Left forelimb (tissue), 1 donor: ENCODE measurements at places on chromosomes 7 and 10.
A peak's percentile ranks its signal among the peaks of the same experiment; 100 is the strongest.

GRCh38 chr7:90613088-90613498, 17.0 kb downstream of the CDK14 start:
- no peak for DNase-seq

- DNase-seq, result no peak
Measured at GRCh38 chr10:12419262-12419847, 70.0 kb downstream of the CAMK1D start.

DNA sequence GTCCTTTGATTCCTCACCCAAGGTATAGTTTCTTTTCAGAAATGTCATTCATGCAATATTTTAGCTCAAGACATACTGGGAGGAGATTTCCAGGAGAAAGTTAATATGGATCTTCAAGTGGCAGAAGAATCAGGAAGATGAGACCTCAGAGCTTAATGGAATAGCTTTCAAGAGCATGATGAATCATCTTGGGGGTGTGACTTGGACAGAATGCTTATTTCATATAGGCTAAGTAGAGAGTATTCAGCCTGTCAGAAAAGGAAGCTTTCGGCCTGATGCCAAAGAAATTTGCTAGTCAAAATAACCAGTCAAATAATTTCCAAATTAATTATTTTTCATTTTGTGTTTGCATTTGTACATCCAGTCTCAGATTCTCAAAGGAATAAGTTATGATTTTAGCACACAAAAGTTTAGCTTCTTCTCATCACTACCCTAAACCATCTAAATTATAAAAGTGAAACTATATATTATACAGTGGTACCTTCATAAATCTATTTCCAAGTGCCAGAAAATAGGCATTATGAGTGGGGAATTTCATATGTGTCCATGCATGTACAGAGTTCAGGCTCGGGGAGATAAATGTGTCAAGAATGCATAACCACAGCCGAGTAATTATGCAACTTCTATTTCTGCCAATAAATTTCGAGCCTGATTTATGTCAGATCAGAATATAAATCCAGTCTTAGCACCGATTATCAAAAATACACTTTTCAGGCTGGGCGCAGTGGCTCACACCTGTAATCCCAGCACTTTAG, 27.3 kb upstream of the CALD1 start:
- DNase-seq, result no peak

DNA sequence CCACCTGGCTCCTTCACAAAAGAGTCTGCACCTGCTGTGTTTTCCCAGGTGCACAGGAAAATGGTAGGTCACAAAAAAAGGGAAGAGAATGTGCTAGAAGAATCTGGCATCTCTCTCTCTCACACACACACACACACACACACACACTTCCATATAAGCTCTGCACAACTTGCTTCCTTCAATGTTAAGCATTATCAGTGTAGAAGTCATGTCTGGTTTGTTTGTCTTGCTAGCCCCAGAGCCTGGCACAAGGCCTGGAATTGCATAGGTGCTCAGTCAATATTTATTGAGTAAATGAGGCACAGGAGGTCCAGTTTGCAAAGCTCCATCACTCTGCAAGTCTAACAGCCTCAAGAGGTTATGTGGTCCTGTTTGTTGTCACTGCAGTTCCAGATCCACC, 867.3 kb upstream of the AUTS2 start:
- no peak for DNase-seq

DNA sequence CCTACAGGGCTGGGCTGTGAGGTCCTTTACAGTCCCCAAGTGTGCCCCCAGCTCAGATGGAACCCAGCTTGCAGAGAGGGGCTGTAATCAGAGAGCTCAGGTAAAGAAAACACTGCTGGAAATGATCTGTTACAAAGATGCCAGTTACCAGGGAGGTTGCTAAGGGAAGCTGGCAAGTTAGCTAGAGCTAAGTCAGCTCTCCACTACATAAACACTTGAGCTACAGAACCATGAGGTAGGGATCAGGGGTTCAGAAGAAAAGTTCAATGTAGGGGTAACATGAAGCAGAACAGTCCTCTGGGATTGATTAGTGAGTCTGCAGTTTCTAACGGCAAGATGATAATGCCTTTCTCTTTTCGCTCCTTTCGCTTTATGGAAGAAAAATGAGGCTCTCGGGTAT, 53.1 kb upstream of the TM9SF3 start:
- no peak for DNase-seq

DNA sequence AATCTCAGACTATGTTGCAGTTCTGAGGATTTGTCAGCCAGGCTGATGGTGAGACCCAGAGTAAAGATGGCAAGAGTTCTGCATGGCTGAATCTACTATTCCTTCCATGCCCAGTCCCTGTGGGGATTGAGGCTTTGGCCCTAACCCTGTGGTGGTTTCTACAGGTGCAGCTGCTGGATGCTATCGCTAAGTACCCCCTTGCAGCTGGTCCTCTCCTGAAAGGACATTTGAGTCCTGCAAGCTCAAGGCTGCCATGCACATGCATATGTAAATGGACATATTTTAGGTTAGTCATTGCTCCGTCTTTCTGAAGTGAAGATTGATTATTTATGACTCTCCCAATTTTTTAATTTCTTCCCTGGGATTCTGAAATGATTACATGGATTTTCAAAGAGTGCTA, 1122.2 kb upstream of the CELF2 start:
- no peak for DNase-seq

DNA sequence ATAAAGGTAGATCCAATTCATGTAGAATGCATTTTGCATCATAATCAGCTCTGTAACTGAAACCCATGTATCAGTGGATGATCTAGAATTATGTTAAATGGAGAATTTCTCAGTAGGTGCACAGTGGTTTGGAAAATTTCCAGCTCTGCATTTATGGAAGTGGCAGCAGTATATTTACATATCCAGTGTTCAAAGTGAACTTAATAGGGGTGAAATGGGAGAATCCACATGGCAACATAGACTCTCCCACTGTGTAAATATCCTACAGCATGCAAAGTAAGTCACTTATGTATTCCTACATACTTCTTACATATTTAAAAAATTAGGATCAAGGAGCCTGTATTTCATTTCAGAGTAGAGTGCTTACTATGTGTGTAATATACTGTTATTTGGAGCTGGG, 35.3 kb downstream of the CDC14C start:
- no peak for DNase-seq

GRCh38 chr10:633279-634245, 55.9 kb downstream of the DIP2C start:
- DNase-seq, result no peak

DNA sequence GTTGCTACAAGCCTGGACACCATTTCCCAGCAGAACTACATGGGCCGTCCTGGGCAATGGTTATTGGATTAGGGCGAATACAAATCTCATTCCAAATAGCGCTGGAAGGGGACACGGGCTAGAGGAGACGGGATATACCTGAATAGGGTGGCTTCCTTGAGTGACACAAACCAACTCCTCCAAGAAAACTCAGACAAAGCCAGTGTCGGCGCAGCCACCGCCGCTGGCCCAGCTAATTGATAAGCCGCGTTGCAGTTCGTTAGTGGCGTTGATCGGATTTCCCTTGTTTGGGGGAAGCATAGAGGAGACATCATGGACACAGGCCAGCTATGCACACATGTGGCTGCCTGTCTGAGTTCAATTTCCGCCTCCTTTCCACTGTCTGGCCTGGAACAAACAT, 55.7 kb downstream of the EBF3 start:
- DNase-seq, result no peak

GRCh38 chr10:44935966-44936295, 23.7 kb upstream of the RASSF4 start:
- no peak for DNase-seq

DNA sequence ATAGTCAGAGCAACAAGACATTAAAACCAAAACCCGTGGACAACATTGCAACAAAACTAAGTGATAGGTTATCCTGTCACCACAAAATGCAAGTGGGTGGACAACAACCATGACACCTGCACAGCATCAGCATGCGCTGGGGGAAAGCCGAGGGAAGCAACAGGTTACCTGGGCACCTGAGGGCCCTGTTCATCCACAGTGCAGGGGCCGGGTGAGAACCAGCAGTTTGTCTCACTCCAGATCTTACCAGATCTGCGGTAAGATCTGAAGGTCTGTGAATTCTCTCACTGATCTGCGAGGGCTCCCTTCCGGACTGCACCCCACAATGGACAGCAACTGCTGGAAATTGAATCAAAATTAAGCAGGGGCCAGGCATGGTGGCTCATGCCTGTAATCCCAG, 30.5 kb upstream of the GRID1 start:
- DNase-seq, result no peak

DNA sequence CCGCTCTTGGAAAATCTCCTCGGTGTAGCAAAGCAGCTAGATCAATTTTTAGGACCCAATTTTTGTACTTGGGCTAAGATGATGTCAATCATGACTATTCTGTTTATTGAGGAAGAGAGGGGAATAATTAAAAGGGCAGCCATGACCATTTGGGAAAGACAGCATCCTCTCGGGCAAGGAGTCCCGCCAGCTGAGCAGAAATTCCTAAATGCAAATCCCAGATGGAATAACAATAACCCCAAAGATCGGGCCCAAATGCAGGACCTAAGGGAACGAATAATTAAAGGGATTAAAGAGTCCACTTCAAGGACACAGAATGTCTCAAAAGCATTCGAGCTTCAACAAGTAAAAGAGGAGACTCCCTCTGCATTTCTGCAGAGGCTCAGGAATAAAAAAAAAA, 18.7 kb downstream of the COL17A1 start:
- peak; percentile 14 for DNase-seq

DNA sequence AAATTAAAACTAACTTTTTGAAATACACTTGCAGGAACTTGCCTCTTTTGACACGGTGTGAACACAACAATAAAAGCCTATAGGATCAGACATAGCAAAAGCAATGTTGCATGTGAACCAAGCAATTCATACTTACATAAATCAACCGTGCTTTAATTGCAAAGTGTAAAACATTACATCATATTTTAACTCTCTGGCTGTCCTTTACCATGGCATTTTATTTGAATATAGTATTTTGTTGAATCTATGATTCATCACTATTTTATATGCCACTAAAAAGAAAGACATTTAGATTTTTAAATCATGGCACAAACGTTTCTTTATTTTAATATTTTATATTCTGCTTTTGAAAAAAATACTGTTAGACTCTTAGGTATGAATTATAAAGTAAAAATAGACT, 757.0 kb upstream of the KCND2 start:
- DNase-seq, result no peak

DNA sequence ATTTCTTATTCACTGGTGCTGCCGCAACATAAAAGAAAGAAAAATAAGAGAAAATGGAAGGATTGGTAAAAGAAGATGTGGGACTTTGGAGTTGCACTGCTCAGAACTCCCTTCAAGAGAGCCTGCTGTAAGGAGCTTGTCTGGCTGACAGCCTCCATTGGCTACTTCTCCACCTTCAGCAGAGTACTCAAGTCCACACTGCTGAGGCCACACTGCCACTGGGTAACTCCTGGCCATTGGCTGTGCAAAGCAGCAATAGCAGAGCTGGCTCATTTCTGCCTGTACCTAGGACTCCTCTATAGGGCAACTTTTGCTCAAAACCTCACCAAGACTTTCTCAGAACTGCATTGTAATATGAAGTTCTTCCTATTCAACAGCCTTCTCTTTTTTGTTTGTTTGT, 38.7 kb upstream of the PCLO start:
- no peak for DNase-seq

- DNase-seq, result no peak
Measured at GRCh38 chr10:59801171-59801570, 47.9 kb upstream of the MRLN start.

- DNase-seq, result no peak
Measured at GRCh38 chr7:11346302-11346701, 372.6 kb downstream of the PHF14 start.

DNA sequence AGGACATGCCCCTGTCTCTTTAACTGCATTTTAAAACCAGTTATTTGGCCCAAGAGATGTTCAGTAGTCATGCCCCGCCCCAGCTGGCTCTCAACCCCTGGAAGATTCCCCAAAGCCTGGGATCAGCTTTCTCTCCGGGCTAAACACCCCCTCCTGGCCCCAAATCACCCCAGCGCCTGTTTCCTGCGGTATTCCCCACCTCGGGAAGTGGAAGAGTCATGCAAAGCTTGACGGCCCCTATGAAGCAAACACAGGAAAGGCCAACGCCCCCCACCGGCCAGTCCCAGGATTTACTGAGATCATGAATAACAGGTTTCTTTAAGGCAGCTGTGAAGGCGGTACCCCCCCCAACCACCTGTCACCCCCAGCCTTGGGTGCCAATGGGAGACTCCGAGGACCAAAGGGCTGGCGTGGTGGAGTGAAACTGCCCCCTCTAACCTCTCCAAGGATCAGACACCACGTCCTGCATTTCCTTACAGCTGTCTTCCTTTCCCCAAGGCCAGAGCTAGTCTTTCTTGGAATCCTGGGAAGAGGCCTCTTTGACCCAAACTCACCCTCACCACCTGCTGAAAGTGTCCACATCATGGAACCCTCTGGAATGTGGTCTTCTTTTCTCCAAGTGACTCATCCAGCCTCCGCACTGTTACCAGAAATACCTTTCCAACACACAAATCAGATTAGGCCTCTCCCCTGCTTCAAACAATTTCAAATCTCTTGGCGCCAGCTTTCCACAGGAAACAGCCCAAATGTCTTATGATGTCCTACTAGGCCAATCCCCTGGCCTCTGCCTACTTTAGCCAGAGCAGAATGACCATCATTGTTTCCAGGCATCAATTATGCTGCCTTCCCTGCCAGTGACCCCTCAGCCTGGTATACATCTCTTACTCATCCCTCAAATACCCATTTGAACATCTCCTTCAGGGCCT, 301.5 kb downstream of the ZEB1 start:
- peak; percentile 79 for DNase-seq

- no peak for DNase-seq
Measured at GRCh38 chr7:127872122-127872521, 159.1 kb downstream of the LRRC4 start.

DNA sequence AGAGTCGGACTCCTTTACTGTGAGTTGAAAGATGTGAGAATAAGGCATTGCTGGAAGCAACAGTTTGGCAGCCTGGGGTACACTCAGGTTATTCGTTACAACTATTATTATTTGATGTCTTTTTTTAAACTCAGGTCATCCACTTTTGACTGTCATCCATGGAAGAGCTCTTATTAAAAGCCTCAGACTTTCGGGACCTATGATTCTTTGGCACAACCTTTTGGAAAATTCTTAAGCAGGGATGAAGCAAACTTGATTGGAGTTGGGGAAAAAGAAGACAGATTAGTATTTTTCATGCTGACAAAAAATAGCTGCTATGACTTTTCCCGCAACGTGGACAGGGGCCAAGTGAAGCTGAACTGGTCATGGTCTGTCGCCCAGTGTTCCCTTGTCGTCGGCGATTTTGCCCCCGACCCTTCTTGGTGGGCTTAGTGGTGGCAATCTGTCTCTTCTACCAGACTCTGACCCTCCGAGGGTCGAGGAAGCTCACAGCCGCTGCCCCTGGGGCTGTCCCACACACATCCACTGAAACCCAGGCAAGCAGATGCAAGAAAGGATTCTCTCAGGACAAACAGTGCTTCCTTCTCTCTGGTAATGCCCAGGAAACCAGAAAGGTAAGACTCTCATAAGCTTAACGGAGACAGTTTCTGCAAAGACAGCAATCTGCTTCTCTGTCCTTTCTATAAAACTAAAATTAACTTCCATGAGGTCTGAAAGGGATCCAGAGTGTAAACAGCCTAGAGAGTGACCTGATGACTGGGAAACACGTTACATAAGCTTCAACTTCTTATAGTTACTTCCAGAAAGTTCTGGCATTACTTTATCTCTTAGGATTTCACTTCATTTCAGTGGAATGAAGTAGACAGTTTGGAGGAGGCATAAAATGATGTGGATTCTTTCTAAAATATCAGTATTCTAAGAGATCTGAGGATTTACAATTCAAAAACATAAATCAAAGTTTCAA, 1.0 kb downstream of the CPED1 start:
- DNase-seq, result no peak

- no peak for DNase-seq
Measured at GRCh38 chr10:5685764-5686240, 1.2 kb downstream of the TASOR2 start.
